Stimulated activated CD8-positive, alpha-beta memory T cell treated with anti-CD3 and anti-CD28 coated beads, Interleukin-7, amount 100 ng/mL, for 1 hour (primary cell): ENCODE measurements at places on chromosomes 12 and 14.
A peak's percentile ranks its signal among the peaks of the same experiment; 100 is the strongest.

DNA sequence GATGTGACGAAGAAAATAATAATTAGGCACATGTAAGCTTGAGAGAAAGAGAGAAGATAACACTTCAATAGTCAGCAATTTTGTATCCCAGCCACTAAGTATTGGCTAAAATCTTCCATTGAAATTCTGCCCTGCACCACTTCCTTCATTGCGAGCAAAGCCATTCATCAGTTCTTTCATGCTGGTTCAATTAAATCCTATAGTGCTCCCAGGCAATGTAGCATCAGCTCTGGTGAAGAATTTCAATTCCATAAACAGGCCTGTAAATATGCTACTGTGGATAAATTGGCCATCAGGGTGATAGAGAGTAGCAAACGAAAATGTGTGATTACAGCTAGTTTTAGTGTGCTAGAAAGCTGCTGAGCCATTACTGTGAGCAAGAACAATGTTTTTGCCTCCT is 24.7 kb downstream of the RPL10L start:
- no peak for DNase-seq

DNA sequence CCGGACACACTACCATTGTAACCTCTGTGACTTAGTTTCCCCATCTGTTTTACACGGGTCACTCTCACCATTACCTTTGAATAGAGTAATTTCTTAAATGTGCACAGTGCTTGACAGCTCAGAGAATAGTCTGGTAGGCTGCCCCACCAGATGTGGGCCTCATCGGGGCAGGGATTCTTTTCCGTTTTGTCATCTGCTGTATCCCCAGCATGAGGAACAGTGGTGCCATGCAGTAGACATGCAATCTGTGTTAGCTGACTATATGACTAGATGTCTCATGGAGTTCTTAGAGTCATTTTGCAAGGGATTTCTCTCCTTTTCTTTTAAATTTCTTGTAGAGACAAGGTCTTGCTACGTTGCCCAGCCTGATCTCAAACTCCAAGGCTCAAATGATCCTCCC is 44.9 kb upstream of the PLEKHG3 start:
- DNase-seq: no peak

DNA sequence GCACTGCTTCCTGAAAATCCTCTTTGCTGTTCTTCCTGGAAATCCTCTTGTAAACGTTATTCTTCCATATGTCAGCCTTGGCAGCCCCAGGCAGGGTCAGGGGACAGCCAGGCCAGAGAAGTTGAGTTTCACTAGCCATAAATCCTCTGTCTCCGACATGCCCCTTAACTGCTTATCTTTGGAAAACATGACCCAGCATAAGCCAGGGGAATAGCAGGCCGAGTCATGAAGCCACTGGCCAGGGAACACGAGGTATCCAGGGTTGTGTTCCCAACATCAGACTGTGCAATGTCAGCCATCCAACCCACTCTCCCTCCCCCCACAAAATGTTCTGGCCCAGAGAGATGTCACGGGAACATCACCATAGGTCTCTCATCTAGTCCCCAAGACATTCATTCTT is 453.9 kb downstream of the MED13L start:
- no peak for DNase-seq

DNA sequence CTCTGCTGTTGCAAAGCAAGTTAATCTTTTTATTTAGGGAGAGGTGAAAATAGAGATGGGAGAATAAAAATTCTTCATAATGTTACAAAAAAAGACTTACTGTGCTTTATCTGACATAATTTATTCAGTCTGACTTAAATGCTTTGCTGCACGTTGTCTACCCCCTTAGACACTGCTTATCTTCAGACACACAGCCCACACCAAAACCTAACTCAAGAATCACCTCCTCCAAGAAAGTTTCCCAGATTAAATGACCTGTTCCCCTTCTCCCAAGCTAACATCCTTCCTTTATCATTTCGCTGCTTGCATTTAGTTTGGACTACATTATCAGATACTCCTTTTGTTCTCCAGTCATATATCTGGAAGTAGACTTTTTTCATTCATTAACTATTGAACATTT is 3.8 kb downstream of the OSBPL8 start:
- DNase-seq: no peak

GRCh38 chr14:68111097-68111852 is 291.7 kb downstream of the RAD51B start:
- DNase-seq: no peak

DNA sequence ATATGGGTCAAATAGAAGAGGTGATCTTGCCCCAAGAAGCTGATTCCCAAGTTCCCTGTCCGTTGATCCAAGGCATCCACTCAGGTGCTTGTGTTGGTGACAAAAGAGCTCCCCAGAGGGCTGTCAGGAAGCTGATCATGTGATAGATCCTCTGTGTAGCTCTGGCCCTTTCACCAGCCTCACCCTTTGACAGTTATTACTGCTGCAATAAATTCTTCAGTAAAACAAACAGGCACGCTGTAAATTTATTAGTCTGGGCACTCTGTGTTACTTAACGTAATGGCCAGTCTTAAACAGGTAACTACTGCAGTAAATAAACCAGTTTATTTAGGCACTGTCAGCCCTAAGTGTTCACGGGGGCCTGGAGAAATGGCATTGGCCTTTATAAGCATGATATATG is 473.9 kb downstream of the BCL11B start:
- no peak for DNase-seq

DNA sequence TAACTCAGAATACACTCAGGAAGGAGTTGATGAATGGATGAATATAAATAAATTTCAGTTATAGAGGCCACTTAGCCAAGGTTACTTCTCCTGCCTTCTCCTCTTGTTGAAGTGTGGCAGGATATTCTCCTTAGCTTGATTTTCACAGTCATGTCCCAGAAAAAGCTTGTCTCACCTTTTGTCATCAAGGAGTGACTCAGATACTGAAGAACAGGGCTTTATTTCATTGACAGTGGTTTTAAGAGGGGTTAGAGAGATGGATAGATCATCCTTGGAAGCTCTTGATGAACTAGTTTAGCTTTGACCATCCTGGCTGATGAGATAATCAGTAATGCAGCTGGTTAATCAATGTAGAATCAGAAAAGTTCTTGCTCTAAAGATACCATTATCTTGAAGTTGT is 35.0 kb upstream of the CFAP54 start:
- DNase-seq: no peak

DNA sequence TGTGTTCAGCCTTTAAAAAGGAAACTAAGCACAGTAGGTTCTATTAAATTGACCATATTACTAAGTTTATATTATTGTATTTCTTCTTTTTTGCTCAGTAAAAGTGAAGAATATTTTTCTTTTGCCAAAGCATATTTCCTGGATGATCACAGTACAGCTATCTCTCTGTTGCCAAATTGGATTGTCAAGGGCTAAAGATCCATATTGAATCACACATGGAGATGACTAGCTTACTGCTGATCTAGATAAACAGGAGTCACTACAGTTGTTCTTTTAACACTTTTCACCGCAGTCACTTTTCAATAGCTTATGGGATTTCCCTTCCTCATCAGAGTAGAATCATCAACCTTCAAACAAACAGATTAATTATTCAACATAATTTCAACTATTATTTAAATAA is 78.6 kb downstream of the LRRC9 start:
- DNase-seq: no peak

DNA sequence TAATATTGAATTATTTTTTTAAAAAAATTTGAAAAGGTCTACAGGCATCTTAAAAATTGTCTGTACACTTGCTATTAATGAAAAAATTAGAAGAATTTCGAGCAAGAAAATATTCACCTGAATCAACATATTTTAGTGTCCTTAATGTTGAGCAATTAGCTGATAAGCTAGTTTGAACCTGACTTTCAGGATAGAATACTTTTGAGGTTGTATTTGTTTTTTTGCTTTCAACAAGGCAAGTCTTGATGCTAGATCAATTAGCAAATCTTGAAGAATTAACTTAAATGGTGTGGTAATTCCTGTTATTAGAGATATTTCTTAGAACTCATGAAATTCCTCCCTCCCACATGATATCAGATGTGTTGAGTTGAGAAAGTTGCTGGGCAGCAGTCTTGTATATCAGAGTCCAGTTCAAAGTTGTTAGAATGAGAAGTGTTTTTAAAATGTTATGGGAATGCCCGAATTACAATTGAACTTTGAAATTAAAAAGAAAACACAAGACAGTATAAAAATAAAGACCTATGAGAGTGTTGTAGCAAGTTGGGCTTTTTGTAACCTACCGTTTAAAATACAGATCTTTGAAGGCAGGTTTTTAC is 119.2 kb downstream of the TRMT5 start:
- DNase-seq: no peak

DNA sequence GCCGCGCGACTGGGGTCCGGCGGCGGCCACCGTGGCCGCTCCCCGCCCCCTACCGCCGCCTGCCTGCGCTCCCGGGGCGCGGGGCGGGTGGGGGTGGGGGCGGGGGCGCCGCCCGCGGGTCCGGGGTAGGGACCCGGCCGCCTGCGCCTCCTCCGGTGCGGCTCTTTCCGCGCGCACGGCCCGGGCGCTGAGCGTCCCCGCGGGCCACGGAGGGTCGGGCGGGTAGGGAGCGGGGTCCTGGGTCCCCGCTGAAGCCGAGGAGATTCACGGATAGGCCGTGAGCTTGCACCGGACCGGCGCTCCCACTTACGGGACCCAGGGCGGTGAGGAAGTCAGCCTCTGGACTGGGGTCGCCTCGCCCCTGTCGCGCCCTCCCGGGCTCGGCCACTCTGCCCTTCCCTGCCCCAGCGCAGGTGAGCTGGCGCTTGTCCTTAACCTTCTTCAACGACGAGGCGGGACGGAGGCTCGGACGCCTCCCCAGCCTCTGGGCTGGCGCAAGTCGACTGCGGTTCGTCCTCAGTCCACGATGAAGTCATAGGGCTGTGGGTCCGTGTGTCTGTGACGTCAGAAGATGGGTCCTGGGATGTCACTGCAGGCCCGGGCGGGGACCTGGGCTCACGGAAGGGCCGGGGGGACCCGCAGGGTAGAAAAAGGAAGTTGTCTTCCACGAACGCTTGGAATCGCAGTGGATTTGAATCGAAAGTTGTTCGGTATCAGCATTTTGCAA is 514 bp downstream of the FBXO34 start:
- DNase-seq: peak; percentile 1

- no peak for DNase-seq
Measured at GRCh38 chr14:50741567-50741966, 73.5 kb upstream of the SAV1 start.

DNA sequence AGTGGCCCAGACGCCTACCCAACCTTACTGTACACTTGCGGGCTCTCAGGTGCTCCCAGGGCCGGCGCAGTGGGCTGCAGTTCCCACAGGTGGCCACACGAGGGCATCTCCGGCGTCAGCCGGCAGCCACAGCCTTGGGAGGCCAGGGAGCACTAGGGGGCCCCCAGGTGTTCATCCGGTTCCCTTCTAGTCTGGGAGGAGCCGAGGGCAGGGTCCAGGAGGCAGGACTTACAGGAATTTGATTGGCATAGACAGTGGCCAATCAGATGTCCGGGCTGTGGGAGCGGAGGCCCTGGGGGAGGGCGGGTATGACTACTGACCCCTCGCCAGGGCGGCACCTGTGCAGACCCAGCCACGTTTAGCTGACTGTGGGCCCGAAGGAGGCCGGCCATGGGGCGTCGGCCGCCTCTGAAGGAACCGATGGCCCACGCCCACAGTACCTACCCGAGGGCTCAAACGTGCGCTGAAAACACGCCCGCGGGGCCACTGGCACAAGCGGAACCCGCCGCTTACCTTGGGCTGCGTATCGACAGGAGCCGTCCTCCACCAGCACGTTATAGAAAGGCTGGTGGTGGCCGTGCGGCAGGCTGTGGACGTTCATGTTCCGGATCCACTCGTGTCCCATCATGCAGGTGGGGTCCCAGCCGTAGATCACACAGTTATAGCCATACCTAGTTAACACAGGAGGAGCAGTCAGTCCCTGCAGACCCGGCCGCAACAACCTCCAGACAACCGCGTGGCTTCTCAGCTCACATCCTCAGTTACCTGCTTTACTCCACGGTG is 34.8 kb downstream of the FBXO21 start:
- DNase-seq: peak; percentile 22

GRCh38 chr12:14216405-14217294 is 148.8 kb upstream of the ATF7IP start:
- no peak for DNase-seq

DNA sequence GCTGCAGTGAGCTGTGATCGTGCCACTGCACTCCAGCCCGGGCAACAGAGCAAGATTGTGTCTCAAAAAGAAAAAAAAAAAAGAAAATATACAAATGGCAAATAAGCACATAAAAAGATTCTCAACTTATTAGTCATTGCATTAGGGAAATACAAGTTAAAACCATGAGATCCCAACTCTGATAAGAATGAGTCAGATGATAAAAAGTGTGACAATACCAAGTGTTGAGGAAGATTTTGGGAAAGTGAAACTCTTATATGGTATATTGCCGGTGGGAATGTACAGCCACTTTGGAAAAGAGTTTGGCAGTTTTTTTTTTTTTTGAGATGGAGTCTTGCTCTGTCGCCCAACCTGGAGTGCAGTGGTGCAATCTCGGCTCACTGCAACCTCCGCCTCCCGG is 7.6 kb upstream of the PRPF40B start:
- DNase-seq: no peak

DNA sequence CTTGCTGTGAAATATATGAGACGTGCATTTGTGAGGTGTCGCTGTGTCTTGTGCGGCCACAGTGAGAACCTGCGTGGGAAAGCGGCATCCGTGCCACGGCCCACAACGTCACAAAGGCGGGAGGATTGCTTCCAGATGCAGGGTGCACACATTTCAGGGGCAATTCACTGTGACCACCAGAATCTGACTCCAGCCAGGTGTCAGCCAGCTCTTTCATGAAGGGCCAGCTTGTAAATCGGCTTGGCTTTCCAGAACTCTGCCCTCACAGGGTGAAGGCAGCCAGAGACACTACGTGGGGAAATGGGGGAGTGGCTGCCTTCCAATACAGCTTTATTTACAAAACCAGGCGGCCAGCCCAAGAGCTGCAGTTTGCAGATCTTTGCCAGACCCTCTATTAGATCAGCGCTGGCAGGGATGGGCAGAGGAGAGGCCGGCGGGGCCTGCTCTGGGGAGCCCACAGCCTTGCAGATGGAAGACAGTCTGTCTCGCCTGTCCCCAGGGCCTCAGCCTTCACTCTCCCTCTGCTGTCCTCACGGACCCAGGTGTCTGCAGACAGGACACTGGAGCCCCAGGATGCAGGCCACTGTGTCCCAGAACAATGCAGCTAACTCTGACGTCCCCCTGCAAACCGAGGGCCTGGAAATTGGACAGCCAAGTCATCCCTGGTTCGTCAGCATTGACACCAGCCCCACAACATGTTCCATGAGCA is 53.5 kb downstream of the ADGRD1 start:
- DNase-seq: no peak

DNA sequence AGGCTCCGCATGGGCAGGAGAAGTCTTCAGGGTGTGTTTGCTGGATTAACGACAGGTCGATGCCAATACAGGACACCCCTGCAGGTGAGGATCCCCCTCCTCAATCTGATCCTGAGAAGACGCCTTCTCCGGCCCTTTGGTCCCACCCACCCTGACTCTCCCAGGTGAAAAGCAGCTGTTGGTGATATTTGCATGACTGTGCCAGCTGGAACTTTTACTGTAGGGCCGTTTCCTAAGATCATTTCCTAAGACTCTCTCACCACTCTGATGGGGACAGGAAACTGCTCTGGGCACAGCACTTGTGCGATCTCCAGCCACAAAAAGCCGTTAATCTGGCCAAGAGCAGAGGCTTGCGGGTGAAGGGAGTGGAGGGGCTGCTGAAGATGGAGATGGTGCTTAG is 16.8 kb upstream of the EIF5 start:
- DNase-seq: no peak

- no peak for DNase-seq
Measured at GRCh38 chr12:54019924-54020590, 8.2 kb upstream of the HOXC6 start.

- DNase-seq: no peak
Measured at GRCh38 chr14:56342494-56342942, 224.3 kb downstream of the PELI2 start.

- DNase-seq: no peak
Measured at GRCh38 chr12:108856170-108856427, 1.3 kb downstream of the SSH1 start.
